CD4-positive, alpha-beta T cell treated with Interleukin-6 at 100 ng/mL for 8 hours (primary cell): ENCODE measurements at places on chromosomes 5 and 9.

- no peak for DNase-seq
Observed at GRCh38 chr9:127066851-127067136, 55.6 kb downstream of the ANGPTL2 start.

GRCh38 chr5:143337946-143338345 lies 65.5 kb downstream of the NR3C1 start:
- DNase-seq: no peak

GRCh38 chr5:141771562-141771961 lies 89.5 kb upstream of the ARAP3 start:
- DNase-seq: no peak

DNA sequence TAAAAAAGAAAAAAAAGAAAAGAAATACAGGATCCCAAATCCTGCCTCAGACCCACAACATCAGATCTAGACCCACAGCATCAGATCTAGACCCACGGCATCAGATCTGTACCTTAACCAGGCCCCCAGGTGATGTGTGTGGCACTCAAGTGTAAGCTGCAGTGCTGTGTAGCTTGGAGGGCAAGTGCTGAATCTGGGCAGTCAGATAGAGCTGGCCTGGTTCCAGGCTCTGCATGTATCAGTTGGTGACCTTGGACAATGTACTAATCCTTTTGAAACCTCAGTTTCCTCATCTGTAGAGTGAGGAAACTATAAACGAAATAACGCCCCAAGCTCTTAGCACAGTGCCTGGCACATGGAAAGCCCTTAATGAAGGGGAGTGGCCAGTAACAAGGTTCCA lies 16.7 kb downstream of the COL15A1 start:
- DNase-seq: no peak

DNA sequence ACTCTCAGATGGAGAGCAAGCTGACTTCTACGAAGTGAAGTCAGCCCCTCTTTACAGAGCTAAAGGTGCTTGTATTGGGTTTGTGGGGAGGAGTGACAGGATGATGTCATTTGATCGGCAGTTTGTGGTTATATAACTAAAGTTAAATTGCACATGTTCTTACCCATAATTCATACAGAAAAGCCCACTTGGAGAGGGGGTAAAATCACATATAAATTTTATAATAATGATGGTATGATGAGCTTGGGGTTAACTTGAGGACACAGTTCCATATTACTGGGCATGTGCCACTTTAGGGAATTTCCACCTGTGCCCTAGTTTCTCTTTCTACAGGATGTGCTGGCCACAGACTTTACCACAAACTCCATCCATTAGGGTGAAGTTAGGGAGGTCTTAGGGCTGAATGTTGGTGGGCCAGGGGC lies 1178.6 kb upstream of the CDH9 start:
- no peak for DNase-seq

GRCh38 chr9:34463901-34464232 lies 5.3 kb downstream of the DNAI1 start:
- no peak for DNase-seq

DNA sequence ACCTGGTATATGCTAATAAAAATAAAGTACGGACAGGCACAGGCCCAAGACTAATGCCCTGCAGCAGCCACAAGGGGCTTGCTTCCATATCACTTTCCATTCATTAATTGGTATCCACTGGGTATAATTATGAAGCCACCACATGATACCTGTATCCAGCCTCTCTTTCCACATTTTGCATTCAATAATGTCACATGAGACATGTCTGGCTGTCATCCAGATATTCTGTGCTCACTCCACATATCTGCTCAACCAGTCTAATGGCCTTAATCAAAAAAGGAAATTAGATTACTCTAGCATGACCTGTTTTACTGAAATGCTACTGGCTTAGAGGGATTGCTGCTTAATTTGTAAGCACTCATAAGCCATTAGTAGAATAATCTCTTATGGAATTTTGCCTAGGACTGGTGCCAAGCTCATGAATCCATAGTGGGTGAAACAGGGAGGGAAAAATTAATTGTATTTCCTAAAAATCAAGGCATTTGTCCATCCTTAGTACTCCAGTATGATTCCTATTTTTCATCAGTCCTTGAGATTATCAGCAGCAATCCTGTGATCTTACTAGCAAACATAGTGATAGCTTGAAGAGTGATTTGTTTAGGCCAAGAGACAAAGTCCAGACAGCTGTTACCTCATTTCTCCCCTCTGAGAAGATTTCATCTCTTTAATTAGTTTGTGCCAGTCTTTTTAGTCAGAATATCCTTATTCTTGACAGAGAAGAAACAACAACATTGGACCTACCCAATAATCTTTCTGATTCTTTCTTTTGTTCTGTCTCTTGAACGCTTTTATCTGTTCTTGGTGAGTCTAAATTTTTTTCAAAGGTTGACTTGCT lies 119.2 kb upstream of the ABCA1 start:
- DNase-seq: no peak

DNA sequence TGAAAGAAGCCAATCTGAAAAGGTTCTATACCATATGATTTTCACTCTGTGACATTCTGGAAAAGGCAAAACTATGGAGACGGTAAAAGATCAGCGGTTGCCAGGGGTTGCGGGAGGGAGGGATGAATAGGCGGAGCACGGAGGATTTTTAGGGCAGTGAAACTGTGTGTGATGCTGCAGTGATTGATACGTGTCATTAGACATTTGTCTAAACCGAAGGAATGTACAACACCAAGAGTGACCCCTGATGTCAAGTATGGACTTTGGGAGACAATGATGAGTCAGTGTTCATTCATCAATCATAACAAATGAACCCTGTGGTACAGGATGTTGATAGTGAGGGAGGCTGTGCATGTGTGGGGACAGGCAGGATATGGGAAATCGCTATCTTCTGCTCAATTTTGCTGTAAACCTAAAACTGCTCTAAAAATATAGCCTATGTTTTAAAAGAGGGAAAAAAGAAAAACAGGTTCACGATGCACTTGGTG lies 34.4 kb downstream of the ERGIC1 start:
- no peak for DNase-seq

- peak; percentile 74 for DNase-seq
Observed at GRCh38 chr9:36008774-36009300, 27.9 kb upstream of the RECK start.

- DNase-seq: no peak
Observed at GRCh38 chr9:137007108-137007815, 10.9 kb upstream of the CLIC3 start.

DNA sequence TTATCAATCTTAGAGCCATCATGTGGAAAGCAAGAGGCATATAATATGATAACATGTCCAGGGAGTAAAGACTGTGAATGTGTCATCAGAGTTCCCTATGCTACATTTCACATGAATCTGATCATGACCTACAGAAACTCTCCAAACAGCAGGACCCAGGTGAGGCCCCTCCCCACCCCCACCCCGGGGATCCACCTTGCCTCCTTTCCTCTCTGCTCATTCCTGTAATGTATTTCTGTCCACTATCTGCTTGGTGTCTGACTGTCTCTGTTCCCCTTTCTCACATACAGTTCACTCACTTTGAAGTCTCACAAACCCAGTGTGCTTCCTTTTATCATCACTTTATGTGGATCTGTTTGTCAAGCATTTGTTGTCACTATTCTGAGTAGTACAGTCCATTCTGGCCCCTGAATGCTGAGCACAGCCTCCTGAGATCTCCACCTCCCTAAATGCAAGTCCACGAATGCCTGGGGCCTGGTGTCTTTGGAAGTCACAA lies 76.4 kb upstream of the SMARCA2 start:
- DNase-seq: no peak

- no peak for DNase-seq
Observed at GRCh38 chr5:62190173-62190572, 115.8 kb upstream of the KIF2A start.

DNA sequence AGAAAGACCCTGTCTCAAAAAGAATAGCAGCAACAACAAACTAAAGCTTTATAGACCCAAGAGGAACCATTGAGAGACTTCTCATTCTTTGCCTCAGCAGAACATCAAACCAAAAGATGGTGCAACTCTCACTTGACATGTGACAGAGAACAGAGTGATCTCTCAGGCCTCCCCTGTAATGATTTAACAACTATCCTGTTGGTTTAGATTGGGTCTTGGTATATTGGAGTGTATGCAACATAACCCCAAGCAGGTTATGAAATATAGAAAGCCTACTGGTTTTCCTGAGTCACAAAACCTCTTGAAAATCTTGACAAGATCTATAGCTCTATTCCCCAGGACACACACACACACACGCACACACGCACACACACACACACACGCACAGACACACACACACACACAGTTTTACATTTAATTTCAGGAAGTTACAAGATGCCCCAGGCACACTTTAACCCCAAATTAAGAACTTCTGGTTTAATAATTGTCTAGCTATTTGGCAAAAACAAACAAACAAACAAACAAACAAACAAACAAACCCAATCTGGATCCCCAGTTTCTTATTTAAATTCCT lies 6.5 kb upstream of the FGF1 start:
- no peak for DNase-seq

- no peak for DNase-seq
Observed at GRCh38 chr9:121725008-121725775, 73.8 kb downstream of the DAB2IP start.

DNA sequence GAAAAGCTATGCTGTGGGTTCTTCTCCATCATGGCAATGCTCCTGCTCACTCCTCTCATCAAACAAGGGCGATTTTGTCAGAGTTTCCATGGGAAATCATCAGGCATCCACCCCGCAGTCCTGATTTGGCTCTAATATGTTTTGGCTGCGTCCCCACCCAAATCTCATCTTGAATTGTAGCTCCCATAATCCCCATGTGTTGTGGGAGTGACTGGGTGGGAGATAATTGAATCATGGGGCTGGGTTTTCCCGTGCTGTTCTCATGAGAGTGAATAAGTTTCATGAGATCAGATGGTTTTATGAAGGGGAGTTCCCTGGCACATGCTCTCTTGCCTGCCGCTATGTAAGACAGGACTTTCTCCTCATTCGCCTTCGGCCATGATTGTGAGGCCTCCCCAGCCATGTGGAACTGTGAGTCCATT lies 163.8 kb downstream of the GADD45G start:
- DNase-seq: no peak

DNA sequence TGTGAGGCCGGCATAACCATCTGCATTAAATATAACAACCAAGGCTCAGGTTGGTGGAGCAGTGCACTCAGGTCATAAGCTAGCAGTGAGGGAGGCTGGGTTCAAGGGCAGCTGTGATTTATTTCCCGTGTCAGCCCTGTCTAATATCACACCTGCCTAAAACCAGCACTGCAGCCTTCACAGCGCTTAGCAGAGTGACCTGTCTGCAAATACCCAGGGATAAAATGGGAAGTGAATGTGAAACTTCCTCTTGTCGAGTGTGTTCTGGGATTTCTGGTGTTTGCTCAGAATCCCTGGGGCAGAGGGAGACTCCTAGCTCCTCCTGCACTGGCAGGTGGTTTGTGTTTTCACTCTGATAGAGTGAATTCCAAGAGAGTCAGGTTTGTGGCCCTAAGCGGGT lies 57.5 kb downstream of the ZNF510 start:
- DNase-seq: no peak

GRCh38 chr5:53642061-53642460 lies 81.6 kb downstream of the NDUFS4 start:
- no peak for DNase-seq

DNA sequence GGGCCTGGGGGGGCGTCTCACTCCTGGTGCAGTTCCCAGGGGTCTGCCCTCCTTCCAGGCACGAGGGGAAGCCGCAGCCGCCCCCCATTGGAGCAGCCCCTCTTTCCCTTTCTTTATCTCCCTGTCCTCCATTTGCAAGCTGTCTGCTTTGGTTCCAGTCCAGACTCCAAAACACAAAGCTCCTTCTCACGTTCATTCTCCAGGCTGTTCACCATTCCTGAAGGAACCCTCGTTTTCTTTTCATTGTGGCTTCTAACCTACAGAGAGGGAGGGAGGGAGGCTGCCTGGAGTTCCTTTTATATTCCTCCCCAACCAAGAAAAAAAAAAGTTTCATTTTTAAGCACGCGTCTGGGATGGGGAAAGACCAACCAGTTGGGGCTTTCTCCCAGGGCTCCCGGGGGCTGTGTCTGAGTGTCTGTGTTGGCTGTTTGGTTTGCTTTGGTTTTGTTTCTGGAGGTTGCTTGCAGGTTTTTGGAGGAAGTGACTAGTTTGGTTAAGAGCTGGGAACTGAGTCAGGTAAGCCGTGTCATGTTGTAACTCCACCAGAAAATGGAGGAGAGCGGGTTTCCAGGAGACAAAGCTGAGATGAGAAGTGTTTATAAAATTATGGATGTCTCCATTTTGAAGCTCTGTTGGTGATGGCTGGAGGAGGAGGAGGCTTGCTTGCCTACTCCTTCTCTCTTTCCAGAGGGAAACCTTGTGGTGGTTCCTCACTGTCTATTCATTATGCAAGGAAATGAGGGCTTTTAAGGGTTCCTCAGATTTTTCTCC lies 1.6 kb downstream of the ZNF462 start:
- no peak for DNase-seq
